ENCODE measurements at places on chromosomes 7 and 10.
A peak's percentile ranks its signal among the peaks of the same experiment; 100 is the strongest.

GRCh38 chr7:78334426-78334825 is 535.9 kb downstream of the PHTF2 start:
- no peak for DNase-seq

DNA sequence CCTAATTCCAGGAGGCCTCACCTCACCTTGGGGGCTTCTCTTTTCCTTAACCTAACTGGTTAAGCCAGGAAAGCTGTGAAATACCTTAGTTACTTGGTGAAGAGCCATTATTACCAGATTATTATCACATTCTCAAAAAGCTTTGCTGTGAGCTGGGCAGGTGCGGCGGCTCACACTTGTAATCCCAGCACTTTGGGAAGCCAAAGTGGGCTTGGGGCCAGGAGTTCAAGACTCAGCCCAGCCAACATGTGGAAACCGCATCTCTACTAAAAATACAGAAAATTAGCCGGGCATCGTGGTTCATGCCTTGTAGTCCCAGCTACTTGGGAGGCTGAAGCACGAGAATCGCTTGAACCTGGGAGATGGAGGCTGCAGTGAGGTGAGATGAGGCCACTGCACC is 102.4 kb upstream of the KLF6 start:
- DNase-seq = no peak

DNA sequence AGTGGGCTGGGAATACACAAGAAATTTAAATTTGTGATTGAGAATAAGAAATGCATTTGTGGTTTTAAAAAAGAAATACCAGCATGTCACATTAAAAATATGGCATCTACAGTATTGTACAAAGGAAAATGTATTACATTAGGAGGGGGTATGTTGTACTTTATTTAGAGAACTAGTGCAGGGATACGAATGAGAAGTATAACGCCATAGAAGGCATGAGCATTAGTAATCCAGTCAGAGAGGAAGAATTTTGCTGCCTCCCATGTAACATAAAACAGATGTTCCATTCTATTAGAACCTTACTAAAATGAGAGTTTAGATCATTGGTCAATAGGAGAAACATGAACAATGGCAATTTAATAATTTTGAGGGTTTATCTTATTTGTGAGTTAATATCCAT is 182.2 kb downstream of the ADK start:
- no peak for DNase-seq

DNA sequence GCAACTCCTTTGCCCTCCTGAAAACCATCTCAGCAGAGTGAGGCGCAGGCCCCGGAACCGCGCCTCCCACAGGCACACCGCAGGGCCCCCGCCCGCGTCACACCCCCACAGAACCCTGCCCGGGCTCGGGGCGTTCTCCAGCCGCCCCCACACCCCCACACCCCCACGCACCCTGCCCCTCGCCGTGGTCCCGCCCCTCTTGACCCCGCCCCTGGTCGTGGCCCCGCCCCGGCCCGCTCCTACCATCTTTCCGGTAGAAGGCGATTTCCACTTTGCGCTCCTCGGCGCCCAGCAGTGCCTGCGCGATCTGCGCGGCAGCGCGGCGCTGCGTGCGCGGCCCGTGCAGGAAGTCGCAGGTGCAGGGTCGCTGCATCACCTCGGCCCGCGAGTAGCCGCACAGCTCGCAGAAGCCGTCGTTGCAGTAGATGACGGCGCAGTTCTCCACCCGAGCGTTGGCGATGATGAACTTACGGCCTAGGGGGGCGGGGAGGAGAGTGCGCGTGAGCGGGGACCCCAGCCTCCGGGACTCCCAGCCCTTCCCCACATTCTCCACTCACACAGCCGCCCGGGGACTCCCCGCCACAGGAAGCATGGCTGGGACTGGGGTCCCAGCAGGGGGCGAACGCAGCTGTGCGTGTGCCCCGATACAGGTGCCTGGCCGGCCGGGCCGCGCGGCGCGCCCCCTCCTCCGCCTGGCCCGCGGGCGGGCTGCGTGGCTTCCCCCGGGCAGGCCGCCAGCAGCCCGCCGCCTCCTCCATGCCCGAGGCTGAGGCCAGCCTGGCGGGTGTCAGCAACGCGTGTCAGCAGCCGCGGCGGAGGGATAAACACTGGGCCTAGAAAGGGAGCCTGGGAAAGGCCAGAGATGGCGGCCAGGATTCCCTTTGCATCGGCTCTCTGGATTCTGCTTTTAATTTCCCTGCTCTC is 3.4 kb downstream of the KCNH2 start:
- peak; percentile 54 for DNase-seq

DNA sequence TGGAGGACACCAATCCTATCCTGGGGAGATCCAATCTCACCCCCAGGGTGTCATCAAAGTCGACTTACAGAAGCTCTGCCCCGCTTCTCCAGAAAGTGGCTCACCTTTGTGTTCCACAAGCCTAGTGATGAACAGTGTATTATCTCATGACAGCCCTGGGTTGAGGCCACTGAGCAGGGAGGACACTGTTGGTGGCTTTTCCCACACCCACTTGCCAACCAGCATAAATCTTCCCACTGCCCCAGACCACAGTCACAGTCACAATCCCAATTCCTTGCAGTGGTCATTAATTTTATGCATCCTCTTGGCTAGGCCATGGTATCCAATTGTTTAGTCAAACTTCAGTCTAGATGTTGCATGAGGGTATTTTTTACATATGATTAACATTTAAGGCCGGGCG is 18.4 kb downstream of the TNS3 start:
- no peak for DNase-seq

DNA sequence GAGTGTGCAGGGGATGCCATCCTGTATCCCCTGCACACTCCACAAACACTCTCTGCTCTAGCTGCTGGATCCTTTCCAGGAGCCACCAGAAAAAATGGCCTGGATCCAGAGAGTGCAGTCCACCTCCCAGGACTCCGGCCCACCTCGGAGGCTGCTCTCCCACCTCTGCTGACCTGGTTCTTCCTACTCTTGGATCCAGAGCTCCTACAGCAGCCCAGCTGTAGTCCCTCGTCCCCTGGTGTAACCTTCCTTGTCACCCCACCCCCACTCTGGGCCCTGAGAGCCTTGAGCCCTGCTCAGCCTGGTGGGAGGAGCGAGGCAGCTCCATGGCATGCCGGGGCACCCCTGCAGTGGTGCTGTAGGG is 54.4 kb downstream of the GOLGA7B start:
- no peak for DNase-seq

- no peak for DNase-seq
These were observed 717.6 kb downstream of the GRM8 start for GRCh38 chr7:126535176-126535575.

DNA sequence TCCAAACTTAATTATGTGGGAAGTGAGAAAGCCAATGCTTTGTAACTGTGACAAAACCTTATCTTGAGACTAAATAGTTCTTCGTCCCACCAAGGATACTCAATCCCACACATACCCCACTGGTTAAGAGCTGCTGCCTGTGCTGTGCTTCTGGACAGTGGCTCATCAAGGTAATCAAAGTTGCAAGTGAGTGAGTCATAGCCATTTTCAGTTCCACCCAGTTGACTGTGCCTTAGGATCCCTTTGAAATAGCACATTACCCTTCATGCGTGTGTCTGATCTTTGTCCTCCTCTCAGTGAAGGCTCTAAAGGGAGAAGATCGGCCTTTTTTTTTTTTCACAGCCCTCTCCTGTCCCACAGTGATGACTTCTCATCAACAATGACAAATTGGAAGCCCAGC is 706.0 kb upstream of the AUTS2 start:
- no peak for DNase-seq

GRCh38 chr7:30650421-30650808 is 31.8 kb downstream of the CRHR2 start:
- DNase-seq = no peak

DNA sequence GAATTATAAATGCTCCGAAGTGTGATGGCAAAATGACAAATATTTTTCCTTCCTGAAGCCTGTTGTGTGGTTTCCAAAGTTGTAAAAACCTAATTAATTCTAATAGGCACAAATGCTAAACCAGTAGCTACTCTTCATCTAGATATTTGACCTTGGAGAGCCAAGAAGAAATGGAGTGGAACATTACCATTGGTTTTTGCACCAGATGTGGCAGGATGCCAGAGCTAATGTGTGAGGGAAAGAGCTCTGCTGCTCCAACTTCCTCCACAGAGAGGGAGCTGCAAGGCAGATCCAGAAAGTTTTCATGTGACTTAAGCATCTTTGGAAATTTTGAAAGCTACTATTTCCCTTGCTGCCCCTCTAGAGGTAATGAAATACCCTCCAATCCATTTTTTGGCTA is 65.1 kb upstream of the HPS1 start:
- no peak for DNase-seq

GRCh38 chr7:138002828-138003189 is 923 bp upstream of the CREB3L2 start:
- no peak for DNase-seq

DNA sequence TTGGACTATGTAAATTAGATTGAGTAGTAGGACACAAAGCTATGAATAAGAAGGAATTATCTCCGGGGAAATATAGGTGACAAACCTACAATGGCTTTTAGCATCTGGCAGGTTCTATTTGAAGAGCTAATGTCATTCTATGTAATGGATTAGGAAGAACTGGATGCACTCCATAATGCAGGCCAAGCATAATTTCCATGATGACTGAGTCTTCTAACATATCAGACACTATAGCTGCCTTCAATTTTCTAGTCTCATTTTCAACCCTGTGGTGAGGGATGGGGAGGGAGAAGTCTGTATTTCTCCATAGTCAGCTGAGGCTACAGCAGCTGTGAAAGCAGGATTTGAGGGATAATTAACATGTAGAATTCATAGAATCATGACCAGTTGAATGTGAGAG is 390.4 kb upstream of the LRRTM3 start:
- no peak for DNase-seq

- DNase-seq = no peak
These were observed 13.1 kb downstream of the PLAU start for GRCh38 chr10:73923935-73924598.

DNA sequence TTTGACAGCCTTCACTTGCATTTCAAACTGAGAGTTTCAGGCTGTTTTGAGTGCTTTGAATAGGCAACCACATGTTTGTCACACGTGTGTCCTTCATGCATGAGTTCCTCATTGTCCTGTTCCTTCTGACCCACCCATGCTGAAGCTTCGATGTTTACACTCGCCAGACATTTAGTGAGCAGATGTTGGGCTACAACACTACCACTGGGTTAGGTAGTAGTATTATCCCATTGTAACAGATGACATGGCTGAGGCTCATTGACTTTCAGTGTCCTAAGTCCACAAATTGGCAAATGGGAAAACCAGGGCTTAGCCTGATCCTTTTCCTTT is 456.1 kb downstream of the PHTF2 start:
- DNase-seq = no peak

DNA sequence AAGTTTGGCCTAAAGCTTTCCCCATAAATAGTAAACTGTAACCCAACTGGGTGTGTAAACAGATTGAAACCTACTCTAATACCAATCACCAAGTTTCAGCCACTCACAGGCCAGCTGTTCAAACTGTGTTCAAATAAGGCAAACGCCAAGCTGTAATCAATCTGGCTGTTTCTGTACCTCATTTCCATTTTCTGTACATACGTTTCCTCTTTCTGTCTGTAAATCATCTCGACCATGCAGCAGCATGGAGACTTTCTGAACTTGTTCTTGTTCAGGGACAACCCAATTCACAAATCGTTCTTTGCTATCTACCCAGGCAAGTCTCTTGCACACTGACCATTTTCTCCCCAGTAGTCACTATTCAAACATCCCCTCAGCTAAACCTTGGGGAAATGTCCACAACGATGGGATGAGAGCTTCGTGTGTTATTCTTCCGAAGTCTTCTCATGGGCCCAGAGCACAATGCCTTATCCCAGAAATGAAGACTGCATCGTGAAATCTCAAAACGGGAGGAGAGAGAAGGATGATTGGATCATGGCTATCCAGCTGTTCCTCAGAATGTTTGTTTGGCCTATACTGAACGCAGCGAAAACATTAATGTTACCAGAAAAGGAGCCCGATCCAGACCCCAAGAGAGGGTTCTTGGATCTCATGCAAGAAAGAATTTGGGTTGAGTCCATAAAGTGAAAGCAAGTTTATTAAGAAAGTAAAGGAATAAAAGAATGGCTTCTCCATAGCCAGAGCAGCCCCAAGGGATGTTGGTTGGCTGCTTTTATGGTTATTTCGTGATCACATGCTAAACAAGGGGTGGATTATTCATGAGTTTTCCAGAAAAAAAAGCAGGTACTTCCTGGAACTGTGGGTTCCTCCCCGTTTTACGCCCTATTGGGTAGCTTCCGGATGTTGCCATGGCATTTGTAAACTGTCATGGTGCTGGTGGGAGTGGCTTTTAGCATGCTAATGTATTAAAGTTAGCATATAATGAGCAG is 86.2 kb downstream of the SLC16A9 start:
- no peak for DNase-seq

- no peak for DNase-seq
These were observed 4.3 kb upstream of the NSUN5 start for GRCh38 chr7:73312831-73313520.

GRCh38 chr7:80721883-80722615 is 83.6 kb downstream of the CD36 start:
- peak; percentile 96 for DNase-seq

DNA sequence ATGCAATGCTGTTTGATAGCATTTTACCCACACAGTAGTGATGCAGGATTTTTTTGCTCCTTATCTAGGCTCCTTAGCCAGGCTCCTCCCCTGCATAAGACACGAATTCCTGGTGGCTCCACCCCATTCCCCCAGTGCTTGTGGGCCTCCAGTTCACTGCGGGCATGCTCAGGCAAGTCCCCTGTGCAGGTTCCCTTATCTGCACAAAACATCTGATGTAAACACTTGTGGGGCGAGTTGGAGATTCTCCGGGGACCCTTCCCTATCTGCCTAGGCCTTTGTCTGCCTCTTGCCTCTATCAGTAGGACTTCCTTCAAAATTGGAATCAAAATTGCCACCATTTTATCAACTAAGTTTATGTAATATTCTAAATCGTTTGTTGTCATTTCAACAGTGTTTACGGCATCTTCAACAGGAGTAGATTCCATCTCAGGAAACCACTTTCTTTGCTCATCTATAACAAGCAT is 5.4 kb upstream of the STK17A start:
- no peak for DNase-seq

DNA sequence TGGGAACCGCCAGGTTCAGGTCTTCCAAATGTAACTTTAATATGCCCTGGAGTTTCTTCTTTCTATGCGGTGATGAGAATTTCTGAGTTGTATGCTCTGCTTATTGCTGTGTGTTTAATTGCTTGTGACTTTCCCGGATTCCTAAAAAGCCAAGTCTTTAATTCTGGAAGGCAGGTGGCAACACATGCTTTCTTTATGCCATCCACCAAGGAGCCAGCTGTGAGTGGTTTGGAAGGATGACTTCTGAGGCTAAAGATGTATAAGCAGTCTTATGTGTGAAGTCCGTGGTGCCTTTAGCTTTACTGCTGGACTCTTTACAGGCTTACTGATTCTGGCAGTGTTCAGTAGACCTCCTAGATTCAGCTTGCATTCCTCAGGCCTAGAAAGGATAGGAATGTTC is 3.1 kb downstream of the SDK1 start:
- DNase-seq = no peak

- no peak for DNase-seq
These were observed 84.3 kb upstream of the ADRB1 start for GRCh38 chr10:113959383-113959760.

- DNase-seq = peak; percentile 97
These were observed 170.2 kb downstream of the FAM107B start for GRCh38 chr10:14604181-14605142.

GRCh38 chr10:110857265-110858171 is 14.2 kb upstream of the PDCD4 start:
- peak; percentile 65 for DNase-seq

All from suppressor macrophage treated with lipopolysaccharide for 1 hour (primary cell).